Activated CD8-positive, alpha-beta memory T cell treated with anti-CD3 and anti-CD28 coated beads, Interleukin-2, amount 50 U/mL, for 4 hours (primary cell): ENCODE measurements at places on chromosomes 16 and 17.

DNA sequence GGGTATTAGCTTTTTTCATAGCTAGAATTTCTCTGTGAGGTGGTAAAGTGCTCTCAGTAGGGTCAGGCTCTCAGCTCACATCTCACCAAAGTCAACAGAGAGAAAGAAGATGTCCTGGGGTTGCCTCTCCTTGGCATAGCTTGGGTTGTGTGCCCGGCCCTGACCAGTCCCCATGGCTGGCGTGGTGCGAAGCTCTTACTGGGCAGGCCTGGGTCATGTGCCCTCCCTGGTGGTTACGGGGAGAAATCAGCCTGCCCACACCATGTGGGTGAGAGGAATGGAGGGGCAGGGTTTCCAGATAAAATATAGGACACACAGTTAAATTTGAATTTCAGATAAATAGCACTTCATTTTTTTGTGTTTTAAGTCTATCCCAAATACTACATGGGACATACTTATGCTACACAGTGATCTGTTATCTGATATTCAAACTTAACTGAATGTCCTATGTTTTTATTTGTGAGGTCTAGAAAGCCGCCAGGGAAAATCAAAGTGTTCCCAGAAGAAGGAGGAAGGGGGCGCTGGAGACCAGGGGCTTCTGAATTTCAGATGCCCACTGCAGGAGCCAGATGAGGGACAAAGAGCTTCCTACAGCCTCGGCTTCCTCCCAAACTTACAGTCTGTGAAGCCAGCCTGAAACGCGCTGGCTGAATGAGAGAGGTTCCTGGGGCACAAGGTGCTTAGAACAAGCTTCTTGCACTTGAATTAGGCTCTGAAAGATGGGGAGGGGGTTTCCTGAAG lies 45.4 kb downstream of the NKD1 start:
- no peak for DNase-seq

GRCh38 chr17:41717408-41718286 lies 5.5 kb downstream of the GAST start:
- DNase-seq: no peak

DNA sequence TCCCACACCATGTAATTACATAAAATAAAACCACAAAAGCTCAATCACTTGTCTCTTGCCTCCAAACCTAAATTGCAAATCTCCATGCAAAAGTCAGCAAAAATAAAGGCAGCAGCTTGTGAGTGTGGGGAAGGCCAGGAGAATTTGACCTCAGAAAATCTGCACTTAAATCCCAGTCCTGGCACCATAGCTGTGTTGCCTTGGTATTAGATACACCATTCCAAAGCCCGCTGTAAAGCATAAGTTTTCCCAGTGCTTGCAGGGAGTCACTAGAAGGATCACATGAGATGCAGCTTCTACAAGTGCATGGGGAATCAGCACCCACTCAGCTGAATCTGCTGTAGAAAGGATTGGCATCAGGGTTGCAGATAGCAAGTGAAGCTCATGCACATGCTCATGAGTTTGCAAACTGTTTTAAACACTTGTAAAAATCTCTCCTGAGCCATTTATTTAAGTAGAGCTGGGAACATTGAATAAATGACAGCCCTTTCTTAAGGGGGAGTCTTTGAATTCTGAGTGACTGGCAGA lies 495.0 kb upstream of the HSBP1 start:
- no peak for DNase-seq

GRCh38 chr17:27473748-27474609 lies 17.7 kb downstream of the KSR1 start:
- DNase-seq: peak; percentile 78

DNA sequence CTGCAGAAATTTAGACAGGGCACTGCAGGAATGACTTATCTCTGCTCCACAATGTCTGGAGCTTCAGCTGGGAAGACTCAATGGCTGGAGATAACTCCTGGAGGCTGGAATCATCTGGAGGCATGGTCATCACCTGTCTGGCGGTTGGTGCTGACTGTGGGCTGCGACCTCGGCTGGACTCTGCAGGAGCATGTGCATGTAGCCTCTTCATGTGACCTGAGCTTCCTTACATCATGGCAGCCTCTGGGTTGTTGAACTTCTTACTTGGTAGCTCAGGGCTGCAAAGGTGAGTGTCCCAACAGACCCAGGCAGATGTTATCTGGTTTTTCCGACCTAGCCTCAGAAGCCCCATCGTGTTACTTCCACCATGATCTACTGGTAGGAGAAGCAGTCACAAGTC lies 188.2 kb upstream of the RPL38 start:
- no peak for DNase-seq

DNA sequence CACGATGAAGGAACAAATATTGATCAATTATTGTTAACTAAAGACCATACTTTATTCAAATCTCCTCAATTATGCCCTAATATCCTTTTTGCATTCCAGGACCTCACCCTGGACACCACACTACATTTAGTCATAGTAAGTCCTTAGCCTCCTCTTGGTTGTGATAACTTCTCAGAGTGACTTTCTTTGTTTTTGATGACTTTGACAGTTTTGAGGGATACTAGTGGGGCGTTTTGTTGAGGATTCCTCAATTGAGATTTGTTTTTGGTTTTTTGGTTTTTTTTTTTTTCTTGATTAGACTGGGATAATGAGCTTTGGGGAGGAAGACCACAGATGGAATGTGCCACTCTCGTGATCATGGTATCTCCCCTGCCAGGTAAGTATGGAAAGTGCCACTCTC lies 105.5 kb downstream of the SOX9 start:
- DNase-seq: no peak

DNA sequence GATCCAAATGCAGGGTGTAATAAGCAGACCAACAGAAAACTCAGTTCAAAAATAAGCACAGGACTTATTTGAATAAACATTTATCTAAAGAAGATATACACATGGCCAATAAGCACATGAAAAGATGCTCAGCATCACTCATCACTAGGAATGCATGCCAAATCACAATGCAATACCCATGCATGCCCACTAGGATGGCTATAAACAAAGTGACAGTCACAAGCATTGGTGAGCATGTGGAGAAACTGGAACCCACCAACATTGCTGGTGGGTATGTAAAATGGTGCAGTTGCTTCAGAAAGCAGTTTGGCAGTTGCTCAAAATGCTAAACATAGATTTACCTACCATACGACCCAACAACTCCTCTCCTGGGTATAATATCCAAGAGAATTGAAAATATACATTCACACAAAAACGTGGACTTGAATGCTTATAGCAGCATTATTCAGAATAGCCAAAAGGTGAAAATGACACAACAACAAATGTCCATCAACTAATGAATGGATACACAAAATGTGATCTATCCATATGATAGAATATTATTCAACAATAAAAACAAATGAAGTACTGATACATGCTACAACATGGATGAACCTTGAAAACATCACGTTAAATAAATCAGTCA lies 20.1 kb downstream of the UBE2O start:
- no peak for DNase-seq

DNA sequence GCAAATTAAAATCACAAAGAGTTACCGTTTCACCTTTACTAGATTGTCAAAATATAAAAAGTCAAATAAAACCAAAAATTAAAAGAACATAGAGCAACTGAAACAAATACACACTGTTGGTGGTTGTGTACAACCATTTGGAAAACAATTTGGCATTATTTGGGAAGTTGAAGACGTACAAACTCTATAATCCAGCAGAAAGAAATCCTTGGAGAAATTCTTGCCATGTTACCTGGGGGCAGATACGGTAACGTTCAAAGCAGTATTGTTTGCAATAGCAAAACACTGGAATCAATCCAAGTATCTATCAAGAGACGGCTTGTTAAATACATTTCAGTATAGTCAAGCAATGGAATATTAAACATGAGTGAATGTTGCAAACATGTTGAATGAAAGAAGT lies 56.7 kb downstream of the TBX4 start:
- no peak for DNase-seq

- peak; percentile 43 for DNase-seq
These were observed 914 bp downstream of the MAP1LC3B start for GRCh38 chr16:87392821-87393679.

- DNase-seq: no peak
These were observed 90.0 kb downstream of the FOXL1 start for GRCh38 chr16:86668136-86668910.

GRCh38 chr17:82274134-82275020 lies 877 bp upstream of the CSNK1D start:
- DNase-seq: no peak

DNA sequence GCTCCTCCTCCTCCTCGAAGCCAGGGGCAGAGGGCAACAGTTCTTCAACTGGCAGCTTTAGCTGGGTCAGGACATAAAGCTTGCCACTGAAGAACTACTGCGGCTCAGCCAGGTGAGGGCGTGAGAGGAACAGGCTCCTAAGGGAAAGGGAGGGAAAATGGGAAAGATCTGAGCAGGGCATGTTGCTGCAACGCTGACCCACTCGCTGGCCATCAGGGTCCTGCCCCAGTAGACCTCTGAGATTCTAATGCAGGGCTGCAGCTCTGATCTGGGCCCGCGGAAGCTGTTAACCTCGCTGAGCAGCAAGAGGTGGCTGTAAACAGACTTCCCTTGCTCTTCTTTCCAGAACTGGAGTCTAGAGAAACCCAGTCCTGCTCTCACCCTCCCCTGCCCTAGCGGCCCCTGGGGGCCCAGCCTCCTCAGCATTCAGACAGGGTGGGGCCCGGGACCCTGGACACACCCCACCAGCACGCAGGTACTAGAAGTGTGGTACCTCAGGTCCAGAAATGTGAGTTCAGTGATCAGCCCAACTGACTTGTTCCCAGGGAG lies 3.8 kb upstream of the TLCD2 start:
- DNase-seq: no peak

DNA sequence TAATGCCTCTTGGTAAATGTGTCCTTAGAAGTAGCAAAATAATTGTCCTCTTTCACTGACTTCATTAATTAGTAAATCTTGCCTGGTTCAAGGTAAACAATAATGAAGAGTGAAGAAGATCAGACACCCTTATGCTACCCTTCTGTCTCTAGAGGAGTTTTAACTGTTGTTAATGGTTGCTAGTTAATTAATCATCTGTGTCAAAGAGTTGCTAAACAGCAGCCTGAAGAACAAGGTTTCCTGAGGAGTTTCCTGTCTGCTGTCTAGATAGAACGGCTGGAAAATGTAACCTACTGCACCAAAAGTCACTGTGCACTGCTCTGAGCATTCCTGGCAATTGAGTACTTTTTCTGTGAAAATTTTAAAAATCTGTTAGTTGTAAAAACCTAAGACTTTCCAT lies 131.3 kb downstream of the NLK start:
- no peak for DNase-seq

DNA sequence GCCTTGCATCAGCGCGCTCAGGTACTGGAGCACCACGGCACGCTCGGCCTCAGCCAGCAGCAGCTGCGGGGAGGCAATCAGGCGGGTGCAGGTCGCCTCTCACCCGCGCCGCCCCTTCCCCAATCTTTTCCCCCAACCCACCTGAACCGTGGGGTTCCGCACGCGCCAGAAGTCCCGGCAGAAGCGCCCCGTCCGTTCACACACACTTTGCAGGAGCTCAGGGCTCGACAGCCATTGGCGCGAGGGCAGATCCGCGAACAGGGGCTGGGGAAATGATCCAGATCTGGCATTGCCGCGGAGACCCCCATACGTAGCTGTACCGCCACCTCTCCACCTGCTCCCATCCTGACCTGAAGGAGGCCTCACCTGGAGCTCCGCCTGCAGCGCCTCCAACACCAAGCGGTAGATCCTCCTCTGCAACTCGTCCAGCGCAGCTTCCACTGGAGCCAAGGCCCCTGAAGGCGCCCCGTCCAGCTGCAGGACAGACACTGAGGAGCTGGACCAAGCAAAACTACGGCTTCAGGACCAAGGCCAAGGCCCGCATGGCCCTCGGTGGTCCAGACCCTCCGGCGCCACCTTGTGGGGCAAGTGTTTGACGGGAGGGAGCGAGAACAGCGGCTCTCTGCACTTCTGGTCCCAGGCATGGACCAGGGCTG lies 1.4 kb upstream of the MATCAP1 start:
- DNase-seq: peak; percentile 83

- DNase-seq: no peak
These were observed 16.4 kb downstream of the DHODH start for GRCh38 chr16:72024862-72025382.
